Hippocampal formation (tissue), 2 donors: ENCODE measurements at places on chromosomes 4 and X.

DNA sequence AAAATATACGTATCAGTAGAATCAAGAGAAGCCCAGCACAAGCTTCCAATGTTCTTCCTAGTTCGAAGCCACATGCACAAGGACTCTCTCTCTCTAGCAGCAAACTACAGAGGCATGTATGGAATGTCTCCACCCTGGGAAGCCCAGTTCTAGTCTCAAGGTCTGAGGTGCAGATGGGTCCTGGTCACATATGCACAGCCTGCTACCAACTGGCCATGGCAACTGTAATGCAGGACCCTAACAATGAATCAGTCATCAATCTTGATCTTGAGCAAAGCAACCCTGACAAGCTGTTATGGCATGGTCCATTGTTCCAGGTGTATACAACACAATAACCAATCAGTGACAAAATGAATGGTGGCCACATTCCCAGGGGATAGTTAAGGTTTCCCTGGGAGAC, 55.8 kb downstream of the MBNL3 start:
- no peak for DNase-seq

DNA sequence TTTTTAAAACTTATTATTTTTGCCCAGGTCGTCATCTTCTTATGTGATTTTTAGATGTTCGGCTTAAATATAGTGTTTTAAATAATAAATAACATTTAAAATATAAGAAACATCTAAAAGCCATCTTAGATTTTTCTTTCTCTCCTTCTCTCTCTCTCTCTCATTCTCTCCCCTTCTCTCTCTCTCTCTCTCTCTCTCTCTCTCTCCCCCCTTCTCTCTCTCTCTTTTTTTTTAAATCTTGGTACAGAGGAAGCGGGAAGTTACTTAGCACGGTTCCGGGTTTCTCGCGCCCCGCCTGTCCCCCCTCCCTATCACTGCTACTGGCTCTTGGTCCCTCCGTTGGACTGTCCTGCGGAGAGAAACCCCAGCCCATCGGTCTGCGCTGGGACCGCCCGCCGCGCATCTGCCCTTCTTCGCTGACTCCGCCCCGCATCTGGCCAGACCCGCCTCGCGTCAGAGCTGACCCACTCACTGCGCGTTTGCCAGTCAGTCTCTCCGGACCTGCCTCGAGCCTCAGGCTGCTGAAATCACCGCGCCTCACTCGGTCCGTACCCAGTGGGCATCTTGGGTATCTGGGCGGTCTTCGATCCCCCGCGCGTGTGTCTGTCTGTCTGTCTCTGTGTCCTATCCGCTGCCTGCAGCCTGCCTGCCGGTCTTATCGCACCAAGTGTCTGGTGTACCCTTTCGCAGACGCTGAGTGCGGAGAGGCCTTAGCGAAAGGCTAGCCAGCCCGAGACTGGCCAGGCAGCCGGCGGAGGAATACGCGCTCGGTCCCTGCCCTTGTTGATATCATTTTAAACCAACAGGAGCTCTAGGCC, at the start of gene PABPC5:
Gene PABPC5 (plus strand): TSS at position 489 of the 818 bp plus-strand sequence. CDS start 739 bp downstream, outside the sequence.
- peak; percentile 53 for DNase-seq

DNA sequence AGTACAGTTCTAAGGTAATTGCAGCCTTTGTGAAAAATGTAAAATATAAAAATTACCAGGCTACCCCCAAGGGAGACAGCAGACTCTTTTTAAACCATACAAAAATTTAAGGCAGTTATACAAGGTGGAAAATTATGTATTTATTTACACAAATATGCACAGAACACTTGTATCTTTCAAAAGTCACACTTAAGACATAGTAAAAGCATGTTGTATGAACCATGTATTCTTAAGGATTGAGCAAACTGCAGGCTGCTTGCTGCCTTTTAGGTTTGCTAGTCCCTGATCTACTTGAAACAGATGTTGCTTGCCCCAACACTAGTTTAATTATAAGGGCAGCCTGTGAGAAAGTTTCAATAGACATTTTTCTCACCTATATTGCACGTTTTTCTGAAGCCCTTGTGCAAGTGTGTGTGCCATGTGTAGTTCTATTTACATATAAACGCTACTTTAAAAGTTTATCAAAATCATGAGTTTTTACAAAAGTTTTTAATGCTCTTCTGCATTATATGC, 72.8 kb downstream of the PRSS12 start:
- DNase-seq, result no peak

DNA sequence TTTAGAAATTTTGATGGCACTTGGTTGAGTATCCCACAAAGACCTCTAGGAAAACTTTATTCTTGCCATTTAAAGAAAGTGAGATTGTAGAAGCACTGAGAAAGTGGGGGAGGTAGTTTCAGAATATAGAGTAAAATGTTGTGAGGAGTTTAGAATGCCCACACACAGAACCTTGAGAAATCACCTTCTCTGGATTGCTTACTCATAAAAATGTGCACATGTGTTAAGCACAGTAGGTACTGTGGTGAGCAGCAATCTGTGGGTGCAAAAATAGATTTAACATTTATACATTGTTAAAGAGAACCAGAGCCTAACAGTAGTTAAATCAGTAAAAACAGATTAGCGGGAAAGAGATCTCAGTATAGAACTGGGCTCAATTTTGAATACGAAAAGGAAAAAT, 201.2 kb upstream of the NWD2 start:
- DNase-seq, result no peak

DNA sequence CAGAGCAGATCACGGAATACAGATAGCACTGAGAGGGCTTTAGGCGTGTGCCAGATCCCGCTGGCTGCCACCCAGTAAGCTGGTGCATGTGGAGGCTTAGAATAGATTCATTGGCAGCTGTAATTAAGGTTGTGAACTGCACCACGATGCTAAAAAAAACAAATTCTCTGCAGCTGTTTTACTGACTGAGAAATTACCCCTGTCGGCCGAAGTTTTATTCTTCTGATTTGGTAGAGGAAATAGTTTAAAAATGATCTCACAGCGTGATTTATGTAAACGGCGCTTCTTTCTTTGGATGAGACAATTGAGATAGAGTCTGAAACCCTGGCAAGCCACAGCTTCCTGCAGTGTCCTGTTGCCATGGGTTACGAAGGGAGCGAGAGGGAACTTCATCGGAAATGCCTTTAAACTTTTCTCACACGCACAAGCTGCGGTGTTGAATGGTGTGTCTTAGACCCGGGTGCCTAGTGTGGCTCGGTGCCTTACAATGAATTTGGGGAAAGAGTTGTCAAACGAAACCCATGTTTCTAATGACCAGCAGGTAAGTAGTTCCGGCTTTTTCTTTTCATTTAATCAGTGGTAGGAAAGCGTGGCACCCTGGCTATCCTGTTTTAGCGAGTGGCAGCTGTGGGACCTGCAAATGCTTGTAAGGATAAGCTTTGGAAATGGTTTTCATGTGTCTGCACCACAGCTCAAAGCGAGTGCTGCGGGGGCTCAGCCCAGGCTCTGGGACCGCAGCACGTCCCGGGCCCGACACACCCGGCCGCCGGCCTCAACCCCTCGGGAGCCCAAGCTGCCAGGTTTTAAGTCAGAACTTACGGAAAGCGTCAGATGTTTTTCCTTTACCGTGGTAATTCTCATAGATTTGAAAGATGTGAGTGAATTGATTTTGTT, 71.7 kb upstream of the HGFAC start:
- peak; percentile 43 for DNase-seq

GRCh38 chr4:128917781-128918180, 108.3 kb downstream of the JADE1 start:
- no peak for DNase-seq

DNA sequence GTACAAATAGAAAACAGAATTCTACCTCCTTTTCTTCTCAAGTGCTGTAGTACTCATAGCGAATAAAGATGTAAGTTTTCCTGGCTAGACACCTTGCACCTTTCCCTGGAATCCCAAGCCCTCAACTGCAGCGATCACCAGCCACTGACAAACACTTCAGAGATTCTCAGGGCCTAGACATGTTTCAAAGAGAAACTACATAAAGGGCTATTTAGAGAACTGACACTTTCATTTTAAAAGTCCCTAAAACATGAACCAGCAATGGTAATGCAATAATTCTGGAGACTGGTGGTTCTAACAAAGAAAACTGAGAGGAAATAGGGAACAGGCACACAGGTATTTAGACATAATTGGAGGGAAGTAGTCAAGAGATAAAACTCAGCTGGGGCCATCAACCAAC, 35.7 kb downstream of the FANCB start:
- DNase-seq, result no peak

- no peak for DNase-seq
These were observed 566 bp downstream of the CORIN start for GRCh38 chr4:47837094-47837907.

DNA sequence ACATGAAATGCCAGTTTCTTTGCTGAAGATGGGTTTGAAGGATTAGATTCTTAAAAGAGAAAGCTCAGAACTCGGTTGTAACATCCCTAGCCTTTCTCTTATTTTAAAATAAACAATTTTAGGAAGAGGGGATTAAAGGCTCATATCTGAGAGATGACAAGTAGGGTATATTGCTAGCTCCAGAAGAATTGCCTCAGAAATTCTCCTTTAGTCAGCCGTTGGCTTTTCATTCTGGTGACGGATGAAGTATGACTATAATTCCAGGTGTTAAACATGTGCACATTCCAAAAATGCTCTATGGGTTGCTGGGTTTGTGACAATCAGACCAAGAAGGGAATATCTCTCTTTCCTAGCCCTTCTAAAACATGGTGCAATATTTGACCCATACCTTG, 17.8 kb downstream of the DKK2 start:
- no peak for DNase-seq

GRCh38 chr4:4491396-4491893, 50.4 kb downstream of the STX18 start:
- no peak for DNase-seq

GRCh38 chrX:134821901-134822300, 163.6 kb upstream of the PLAC1 start:
- DNase-seq, result no peak

DNA sequence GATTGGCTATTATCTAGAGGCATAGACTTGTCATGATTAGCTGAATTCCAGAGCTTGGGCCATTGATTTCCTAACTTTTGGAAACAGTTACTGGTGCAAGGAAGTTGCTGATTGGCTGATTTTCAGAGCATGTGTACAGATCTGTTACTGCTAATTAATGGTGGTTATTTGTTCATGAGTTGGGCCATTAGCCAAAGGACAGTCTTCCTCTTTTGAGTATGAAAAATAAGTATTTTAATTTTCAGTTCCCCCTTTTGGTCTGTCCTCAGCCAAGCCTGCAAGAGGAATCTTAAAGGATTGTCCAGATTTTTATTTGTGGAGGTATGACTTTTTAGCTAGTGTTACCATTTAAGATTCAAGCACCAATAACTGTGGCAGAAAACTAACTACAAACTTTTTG, 7.0 kb upstream of the DSPP start:
- DNase-seq, result no peak

DNA sequence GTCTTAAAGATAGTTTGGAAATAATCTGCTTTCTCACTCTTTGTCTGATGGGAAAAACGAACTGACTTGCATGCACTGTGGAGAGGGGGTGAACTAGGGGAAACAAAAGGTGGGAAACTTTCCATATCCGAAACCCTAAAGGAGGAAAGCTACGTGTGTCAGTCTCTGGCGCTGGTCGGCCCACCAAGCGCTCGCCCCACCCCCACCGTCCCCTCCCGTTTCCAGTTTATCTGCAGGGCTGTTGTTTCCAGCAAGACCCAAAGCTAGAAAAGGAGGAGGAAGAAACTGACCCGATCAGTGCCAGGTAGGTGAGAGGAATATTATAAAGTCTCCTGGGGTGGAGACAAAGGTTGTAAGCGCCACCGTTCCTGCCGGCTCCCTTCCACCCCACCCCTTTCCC, 552 bp downstream of the TCEAL9 start:
- no peak for DNase-seq

GRCh38 chr4:143438710-143439109, 74.8 kb upstream of the SMARCA5 start:
- DNase-seq, result no peak

DNA sequence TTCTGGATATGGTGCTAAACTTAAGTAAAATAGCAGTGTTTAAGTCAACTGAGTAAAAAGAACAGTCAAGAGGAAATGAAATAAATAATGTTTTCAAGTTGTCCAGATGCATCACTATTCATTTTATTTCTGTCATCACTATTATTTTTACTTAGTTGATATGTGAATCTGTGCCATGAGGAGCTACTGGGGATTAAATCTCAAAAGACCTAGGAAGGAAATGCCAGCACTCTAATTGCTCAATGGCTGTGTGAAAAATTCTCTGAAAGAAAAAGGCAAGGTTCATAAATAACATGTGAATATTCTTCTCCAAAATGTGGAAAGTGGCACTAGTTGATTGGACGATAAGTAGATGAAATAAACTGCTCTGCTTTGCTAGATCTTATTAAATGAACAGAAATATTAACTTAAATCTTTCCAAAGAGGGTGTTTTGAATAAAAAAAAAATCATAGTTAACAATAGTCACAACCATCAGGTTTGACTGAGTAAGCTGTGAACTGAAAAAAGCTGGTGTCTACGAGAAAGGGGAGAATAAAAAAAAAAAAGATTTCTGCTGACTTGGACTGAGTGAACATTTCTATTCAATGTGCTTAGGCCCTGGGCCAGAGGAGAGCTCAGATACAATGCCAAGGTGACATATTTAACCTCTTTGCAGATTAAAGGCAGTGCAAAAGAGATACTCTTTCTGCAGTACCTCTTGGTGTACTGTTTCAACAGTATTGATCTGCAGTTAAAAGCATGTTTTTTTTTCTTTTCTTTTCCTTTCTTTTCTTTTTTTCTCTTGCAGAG, 1.6 kb downstream of the SPARCL1 start:
- DNase-seq, result no peak

DNA sequence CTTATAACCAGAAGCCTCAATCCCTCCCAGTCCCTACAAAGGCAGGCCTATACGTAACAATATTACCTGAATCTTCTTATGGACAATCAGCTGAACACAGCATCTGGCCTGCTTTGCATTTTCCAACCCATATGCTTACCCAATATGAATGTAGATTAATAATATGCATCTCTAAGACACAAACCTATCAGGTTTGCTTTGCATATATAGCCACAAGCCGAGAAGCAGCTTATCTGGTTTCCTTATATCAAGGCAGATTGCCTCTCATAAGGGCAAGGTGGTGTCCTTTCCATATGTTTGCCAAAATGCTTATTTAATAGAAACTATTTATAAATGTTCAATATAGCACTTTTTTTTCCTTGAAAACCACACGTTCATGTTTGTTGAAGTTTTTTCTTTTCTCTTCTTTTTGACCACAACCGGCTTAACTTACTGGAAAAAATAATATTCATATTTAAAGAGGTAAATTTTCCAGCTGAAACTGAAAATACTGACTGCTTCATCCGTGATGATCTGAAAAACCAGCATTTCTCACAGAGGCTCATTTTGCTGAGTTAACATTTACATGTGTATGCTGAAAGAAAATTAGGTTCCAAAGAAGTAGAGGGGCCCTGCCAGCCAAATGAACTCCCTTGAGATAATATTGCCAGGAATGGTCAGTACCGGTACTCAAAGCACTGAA, 3.8 kb downstream of the IL21 start:
- DNase-seq, result no peak
